ENCODE measurements at places on chromosomes 11 and 22.

DNA sequence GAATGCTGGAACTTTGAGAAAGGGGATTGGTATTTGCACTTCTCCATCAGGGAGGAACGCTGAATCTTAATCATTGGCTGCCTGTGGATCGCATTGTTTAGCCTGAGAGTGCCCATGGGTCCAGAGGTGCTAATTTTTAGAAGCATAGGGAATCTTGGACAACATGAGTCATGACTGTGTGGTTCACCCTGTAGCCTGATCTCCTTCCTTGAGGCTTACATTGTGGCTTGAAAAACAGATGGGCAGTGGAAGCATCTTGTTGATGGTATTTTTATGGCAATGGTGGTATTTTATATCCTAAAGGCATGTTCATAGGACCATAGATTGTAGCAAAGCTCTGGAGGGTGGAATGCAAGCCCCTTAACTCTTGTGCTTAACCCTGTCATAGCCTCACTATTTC lies 99.2 kb upstream of the DBX1 start:
- no peak for DNase-seq

- DNase-seq: no peak
Measured at GRCh38 chr22:41968601-41969000, 642 bp upstream of the SEPTIN3 start.

DNA sequence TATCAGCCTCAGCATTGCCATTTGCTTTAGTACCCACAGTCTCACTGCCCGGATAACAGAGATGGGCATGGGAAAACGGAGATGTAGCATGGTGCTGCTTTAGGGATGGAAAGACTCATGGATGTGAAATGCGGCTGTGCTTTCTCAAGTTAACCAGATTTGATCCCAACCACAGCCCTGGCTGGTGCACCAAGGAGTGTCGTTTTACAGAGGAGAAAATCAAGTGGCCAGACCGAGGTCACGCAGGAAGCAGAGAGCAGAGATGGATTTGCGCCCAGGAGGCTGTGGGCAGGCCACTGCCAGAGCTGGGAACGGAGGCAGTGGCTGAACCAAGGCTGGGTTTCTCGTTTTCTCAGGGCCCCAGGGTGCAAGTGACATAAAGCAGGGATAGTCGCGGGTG lies 9.0 kb downstream of the MB start:
- DNase-seq: no peak

- no peak for DNase-seq
Measured at GRCh38 chr11:78985663-78986062, 411.0 kb upstream of the NARS2 start.

- DNase-seq: no peak
Measured at GRCh38 chr22:40238425-40239344, 61.0 kb downstream of the TNRC6B start.

DNA sequence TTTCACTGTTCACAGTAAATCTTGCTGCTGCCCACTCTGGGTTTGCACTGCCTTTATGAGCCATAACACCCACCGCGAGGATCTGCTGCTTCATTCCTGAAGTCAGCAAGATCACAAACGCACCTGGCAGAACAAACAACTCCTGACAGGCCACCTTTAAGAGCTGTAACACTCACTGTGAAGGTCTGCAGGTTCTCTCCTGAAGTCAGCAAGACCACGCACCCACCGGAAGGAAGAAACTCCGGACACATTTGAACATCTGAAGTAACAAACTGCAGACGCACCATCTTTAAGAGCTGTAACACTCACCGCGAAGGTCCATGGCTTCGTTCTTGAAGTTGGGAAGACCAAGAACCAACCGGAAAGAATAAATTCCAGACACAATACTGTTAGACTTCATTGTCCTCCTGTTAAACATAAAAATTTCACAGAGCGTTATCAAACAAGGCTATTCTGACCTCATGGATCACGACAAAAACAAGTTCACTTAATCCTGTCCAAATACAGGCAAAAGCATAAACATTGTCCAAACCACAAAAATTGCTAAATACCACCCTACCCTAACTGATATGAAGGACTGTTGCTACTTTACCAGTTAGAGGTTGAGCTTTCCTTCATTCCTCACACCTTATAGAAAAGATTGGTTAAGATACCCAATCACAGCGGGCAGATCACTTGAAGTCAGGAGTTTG lies 3.0 kb upstream of the CCDC117 start:
- DNase-seq: no peak

DNA sequence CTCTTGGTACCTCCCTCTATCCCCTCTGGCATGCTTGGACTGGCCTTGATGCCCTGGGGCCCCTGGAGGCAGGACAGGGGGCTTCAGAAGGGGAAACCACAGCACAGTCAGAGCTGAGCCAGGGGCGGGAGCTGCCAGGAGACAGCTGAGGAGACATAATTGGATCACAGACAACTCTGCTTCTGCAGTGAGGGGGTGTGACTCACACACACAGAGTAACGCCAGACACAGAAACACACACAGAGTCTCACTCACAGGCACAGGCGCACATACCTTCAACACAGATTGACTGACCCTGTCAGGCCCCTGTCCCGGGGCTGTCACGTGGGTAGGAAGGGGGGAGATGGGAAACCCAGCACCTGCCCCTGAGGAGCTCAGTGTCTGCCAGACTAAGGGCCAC lies 20.6 kb downstream of the STARD10 start:
- no peak for DNase-seq

DNA sequence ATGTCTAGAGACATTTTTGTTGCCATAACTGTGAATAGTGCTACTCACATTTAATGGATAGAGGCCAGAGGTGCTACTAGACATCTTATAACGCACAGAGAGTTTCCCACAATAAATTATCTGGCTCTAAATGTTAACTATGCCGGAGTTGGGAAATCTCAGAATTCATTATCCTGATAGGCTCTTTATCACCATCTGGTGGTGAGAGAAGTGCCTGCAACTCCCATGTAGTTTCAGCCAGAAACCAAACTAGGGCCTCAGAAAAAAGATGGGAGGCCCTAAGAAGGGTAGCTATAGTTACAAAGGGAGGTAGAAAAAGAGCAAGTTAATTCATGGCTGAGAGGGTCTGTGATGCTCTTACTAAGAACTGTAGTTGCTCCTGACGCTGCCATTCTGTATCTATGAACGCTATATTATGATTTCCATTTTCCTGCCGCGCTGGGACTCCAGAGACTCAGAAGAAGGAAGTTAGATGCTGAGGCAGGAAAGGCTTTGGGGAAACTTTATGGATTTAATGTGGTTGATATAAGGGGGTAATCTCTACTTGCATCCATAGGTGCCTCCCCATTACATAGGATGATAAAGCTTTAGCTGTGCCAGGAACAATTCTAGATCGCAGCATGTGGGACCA lies 22.9 kb upstream of the MRPL17 start:
- no peak for DNase-seq

DNA sequence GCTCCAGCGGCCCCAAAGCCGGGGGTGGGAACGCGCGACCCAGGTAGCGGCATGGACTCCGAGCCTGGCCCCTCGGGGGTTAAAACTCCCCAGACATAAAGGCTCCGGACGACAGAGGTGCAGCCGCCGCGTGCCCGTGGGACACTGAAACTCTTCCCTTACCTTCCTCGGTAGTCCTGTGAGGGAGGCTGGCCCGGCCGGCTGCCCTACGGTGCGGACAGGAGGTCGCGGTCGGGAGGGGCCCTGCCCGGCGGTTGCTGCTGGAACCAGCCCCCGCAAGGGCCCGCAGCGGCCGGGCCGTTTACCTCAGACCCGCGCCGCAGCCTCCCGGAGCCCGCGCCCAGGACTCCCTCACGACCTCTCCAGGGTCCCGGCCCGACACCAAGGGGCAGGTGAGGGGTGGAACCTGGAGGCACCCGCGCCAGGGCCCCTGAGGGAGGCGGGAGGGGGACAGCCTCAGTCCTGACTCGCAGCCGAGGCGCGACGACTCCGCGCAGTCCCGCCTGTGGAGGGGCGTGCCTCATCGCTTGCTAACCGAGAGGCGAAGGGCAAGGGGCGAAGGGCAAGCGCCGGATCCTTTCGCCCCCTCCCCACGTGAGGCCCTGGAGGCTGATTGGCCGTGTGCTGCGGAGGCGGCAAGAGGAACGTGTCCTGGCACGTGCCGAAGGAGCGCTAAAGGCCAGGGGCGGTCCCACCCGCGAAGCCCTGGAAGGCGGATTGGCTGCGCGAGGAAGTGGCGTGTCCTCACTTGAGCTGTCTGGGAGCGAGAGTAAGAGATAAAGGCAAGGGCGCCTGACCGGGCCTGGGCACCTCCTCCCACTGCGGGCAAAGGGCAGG lies at the start of gene UPB1:
TSS of gene UPB1 (plus strand) at position 805 of the 837 bp plus-strand sequence. CDS start 72 bp downstream, outside the sequence.
- no peak for DNase-seq

- no peak for DNase-seq
Measured at GRCh38 chr11:67372993-67373647, at the start of gene CLCF1. Gene CLCF1, minus strand, starts transcription at chr11:67373598. Its CDS starts 59 bp downstream, at chr11:67373539.

DNA sequence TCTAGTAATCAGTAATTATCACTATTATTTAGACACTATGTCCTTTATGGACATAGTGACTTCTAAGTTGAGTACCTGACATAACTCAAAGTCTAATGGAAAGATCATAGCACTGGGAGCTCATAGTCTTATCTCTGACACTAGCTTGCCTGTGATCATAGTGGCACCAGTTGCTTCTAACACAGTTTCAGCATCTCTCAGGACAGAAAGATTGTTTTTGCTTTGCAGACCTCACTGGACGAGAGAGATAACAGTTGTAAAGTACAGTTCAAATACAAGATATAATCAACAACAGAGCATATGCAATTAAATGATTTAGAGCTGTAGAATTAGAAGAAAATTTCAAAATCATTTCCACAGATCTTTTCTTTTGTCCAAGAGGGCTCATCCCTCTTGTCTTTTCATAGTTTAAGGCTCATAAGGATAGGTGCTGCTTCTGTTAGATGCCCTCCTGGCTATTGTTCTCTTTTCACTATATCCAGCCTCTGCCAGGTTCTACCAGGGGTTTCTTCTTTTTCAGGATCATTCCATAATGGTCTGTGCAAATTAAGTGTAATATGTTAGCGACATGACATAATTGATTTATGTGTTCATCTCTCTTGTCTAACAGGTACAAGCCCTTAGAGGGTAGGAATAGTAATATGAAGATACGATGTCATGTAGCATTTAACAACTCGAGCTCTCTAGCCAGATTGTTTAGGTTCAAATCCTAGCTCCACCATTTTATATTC lies 1175.4 kb upstream of the TENM4 start:
- no peak for DNase-seq

Measured in stimulated activated naive CD4-positive, alpha-beta T cell (primary cell).